ENCODE measurements at places on chromosomes 4 and X.

- no peak for DNase-seq
Measured at GRCh38 chrX:77450996-77451395, 3.8 kb downstream of the FGF16 start.

- no peak for DNase-seq
Measured at GRCh38 chr4:134078230-134078914, 123.2 kb downstream of the PABPC4L start.

- DNase-seq, result no peak
Measured at GRCh38 chr4:119728692-119729593, 100.3 kb upstream of the PDE5A start.

- DNase-seq, result no peak
Measured at GRCh38 chrX:154607370-154607769, 11.7 kb downstream of the CTAG1B start.

GRCh38 chr4:107044170-107044569 lies 8.1 kb upstream of the DKK2 start:
- DNase-seq, result no peak

- DNase-seq, result no peak
Measured at GRCh38 chr4:90317785-90318184, 190.6 kb downstream of the CCSER1 start.

GRCh38 chr4:154564311-154564710 lies 1.5 kb downstream of the FGB start:
- DNase-seq, result no peak

DNA sequence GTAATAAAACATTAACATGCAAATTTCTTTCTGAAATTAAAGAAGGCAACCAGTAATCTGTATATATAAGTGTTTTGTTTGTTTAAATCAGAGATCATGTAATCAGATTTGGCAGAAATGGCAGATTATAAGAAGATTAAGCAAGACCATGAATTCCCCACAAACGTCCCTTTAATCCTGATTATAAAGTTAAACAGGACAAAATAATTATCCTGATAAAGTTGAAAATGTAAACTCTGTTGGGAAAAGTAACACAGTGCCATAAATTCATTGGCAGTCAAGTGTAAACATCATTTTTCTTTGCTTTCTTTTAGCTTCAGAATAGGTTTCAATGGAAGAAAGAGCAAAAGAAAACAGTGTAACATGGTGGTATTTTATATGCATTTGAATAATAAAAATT lies 256.3 kb downstream of the KCNIP4 start:
- DNase-seq, result no peak

- DNase-seq, result no peak
Measured at GRCh38 chrX:119686087-119686691, 6.8 kb downstream of the SEPTIN6 start.

GRCh38 chr4:105150503-105150902 lies 3.8 kb downstream of the TET2 start:
- no peak for DNase-seq

DNA sequence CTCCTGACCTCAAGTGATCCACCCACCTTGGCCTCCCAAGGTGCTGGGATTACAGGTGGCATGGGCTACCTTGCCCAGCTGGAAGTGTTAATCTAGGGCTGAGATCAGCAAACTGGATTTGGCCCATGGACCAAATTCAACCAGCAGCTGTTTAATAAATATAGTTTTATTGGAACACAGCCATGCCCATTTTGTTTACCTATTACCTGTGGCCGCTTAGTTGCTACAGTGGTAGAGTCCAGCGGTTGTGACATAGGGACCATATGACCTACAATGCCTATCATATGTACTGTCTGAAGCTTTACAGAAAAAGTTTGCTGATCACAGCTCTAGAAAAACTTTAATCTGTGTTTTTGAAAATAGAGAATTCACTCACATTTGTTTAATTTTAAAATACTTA lies 17.2 kb upstream of the PDHA1 start:
- no peak for DNase-seq

- no peak for DNase-seq
Measured at GRCh38 chr4:72377491-72378194, 191.4 kb downstream of the ADAMTS3 start.

DNA sequence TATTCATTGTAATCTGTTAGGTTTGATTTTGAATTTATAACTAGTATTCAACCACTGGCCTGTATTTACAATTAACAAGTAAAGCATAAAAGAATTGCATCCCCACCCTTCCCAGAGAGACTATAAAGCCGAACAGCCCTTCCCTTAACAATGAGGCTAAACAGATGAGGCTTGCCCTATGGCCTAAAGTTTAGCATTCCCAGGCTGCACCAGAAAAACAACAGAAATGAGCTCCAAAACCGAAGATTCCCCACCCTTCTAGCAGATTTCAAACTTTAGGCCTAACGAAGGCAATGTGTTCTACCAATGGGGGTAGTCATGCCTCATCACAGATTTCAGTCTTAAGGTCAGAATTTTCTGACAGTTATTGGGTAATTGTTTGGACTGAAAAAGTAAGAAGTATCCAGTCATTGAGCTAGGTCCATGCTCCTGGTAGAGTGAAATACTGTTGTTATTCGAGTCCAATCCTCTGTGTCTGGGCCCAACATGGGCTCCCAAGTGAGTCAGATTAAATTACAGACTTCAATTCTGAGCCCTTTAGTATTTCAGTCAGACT lies 197.6 kb downstream of the ANTXR2 start:
- DNase-seq, result no peak

DNA sequence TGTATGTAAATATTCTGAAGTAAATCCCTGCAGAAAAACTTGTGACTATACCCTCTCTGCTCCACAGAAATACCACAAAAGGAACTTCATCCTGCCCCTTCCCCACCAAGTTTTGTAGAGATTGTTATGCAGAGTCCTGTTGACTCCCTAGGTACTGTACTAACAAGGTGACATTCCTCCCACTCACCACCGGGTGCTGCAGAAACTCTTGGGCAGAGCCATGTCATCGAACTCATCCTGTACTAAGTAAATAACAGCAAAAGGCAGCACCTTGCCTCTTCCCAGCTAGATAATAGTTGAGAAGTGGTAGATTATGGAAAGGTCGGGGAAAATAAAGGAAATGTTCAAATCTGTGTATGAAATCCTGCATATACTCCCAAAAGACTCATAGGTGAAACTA lies 233.3 kb downstream of the STPG2 start:
- no peak for DNase-seq
